HuH-7.5 (cell line): ENCODE measurements at places on chromosomes 2 and 18.

DNA sequence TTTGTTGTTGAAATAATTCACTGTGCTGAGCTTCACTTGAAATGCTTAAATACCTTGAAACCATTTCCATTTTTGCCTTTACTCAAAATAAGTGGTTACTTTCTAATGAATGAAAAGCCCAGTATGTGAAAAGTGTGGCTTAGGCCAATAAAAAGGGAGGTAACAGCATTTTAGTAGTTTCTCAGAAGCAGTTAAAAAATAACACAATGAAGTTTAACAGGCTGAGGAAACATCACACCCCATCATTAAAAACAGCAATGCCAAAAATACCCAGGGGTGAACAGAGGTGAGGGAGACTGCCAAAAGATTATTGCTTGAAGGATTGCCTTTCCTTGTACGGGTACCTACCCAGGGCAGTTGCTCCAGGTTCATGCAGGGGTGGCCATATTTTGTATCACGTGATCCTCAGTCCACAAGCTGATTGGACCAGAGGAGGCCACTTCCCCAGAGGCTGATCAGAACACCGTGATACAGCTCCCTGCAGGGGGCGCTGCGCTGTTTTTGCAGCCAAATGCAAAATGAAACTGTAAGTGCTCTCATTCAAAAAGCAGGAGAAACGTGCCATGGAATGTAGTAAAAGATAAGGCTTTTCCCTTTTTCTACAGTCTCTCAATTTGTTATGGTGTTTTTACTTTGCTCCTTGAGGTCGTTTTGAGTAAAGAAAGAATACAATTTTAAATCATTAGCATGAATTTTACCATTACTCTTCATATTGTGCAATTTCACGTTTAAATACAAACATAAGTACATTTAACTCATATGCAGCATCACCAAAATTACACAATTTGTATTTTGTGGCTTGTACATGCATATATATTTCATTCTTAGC is 70.2 kb upstream of the SH3BP4 start:
- peak; percentile 81 for DNase-seq

- no peak for DNase-seq
These were observed 6.3 kb downstream of the MSGN1 start for GRCh38 chr2:17822445-17823117.

DNA sequence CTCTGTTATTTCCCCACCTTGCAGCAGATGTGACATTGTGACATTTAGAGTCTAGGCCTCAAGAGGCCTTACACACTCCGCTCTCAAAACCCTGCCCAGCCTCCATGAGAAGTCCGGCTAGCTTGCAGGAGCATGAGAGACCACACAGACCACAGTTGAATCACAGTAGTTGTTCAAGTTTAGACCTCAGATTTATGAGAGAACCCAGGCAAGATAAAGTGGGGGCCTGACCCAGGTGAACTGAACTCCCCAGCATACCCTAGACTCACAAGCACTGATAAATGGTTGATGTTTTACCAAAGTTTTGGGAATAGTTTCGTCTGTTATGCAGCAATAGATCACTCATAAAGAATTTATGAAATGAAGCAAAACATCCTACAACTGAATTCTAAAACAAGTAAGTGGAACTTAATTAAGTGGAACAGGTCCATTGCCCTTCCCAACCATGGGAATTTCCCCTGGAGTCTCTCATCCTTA is 4.7 kb upstream of the STAT1 start:
- DNase-seq, result no peak

DNA sequence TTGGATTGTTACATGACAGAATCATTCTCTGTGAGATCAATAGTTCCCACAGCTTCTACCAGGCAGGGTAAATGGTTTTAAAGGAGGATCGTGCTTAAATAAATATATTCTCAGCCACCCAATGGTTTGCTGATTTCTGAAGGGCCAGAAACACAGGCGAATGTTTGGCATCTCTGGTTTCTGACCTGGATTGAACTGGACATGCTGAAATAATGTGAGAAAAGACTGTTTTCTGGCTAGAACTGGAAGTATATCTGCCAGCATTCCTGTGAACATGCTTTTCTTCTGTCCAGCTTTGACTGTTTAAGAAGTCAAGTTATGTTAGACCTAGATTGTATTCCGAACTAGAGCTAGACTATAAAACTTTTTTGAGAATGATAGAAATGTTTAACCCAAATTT is 77.1 kb upstream of the COL3A1 start:
- no peak for DNase-seq

DNA sequence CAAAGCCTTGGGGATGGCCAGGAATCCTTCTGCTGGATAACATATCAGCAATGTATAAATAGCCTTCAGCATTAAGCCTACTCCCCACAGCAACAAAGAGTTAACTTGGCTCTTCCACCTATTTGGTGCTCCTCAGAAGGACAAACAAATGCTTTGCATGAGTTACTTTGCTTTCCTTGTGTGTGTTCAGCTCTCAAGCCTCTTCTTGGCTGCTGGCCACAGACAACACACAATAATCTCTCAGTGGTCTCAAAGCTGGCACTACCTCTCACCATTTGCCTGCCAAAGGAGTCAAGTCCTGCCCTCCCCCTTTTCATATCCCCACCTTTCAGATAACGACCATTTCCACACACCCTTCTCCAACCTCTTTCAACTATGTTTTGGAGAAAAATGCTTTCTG is 17.5 kb downstream of the FTCDNL1 start:
- no peak for DNase-seq

DNA sequence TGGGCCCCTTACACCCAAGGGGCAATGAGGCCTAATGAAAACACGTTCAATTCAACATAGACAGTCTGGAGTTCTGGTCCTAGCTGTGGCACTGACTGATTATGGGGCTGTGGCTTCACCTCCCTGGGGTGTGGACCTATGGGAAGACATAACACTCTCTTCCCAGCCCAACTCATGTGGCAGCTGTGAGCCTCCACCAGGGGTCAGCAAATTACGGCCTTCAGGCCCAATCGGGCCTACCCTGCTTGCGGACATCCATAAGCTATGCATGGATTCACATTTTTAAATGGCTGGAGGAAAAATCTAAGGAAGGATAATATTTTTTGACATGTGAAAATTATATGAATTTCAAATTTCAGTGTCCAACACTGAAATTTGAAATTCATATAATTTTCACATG is 101.3 kb downstream of the LOXHD1 start:
- peak; percentile 28 for DNase-seq

- DNase-seq, result no peak
These were observed 355.0 kb upstream of the CHST9 start for GRCh38 chr18:27540111-27540510.

GRCh38 chr2:8489221-8489620 is 192.6 kb upstream of the ID2 start:
- DNase-seq, result no peak

GRCh38 chr2:155842103-155842502 is 490.4 kb downstream of the NR4A2 start:
- no peak for DNase-seq
